Stimulated activated CD8-positive, alpha-beta memory T cell treated with anti-CD3 and anti-CD28 coated beads, Interleukin-4, amount 100 ng/mL, for 48 hours (primary cell): ENCODE measurements at places on chromosomes 12 and 14.

DNA sequence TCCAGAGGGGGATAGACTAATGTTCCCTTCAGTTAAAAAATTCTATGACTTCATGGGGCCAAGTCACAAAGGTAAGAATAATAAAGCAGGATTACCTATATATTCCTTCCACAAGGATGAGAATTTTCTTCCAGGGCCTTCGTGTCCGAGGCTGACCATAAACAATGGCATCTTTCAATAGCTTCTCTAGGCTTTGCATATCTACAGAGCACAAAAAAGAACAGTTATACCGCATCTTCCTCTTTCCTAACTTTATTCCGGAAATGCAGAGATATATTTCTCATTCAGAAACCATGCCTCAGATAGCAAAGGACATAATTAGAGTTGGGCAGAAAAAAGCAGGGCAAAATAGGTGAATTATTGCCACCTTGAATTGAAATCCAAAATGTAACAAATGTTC is 58.3 kb upstream of the ISM2 start:
- DNase-seq = no peak

- no peak for DNase-seq
These were observed 214.4 kb upstream of the DIO2 start for GRCh38 chr14:80425686-80426085.

GRCh38 chr12:105995961-105996431 is 142.8 kb downstream of the NUAK1 start:
- no peak for DNase-seq

- DNase-seq = peak; percentile 47
These were observed 25.7 kb upstream of the TC2N start for GRCh38 chr14:91893007-91893406.

DNA sequence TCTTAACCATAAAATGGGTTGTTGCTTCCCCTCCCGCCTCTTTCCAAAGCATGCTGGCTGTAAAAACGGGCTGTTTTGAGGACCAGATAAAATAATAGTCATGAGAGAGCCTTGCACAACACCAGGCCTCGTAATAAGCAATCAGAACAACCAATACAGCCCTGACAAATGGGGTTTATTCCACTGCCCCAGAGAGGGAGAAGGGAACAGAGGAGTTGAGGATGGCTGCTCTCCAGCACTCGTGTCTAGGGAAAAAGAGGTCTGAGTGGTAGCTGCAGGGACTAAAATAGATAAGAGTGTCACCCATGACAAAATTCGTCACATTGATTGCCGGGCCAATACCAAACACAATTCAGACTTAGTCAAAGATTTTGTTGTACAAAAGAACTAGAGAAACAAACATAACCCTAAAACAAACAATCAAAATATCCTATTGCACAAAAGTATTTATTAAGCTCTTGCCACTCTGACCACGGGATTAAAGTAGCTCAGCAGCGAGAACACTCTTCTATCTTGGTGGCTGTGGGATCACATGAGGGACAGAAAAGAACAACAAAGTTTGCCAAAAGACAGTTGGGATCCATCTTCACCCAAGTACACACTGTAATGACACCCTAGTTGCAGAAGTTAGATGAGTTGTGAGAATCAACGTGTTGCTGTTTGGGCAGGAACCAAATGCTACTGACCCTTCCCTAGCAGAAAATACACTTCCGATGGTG is 188.0 kb downstream of the FOXN3 start:
- DNase-seq = no peak

DNA sequence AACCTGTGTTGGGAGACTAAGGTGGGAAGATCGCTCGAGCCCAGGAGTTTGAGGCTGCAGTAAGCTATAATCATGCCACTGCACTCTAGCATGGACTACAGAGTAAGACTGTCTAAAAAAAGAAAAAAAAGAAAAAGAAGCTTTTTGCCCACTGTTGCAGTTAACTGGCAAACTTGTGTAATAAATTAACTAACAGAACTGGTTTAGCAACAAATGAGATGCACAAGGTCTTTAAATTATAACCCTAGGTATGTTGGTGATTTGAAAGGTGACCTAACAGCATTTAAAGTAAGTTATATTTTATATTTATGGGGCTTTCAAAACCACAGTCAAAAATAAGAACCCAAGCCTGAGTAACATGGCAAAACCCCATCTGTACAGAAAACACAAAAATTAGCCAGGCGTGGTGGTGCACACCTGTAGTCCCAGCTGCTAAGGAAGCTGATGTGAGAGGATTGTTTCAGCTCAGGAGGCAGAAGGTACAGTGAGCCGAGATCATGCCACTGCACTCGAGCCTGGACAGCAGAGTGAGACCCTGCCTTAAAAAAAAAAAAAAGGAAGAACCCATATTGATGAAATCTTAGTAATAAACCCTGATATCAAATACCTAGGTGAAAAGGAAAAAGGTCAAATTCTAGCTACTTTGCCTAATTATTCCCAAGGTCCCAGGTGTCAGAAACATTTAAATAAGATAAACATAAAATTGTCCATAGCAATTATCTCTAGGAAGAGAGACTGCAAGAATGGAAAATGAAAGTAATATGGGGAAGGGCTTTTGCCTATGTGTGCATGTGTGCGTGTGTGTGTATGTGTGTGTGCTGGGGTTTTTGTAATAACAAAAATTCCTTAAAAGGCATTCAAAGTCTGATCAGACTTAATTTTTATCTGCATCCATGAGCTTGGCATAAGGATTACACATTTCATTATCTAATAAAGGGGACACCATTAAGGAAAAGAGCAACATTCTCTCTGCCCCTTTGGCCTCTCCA is 15.4 kb downstream of the SYNE2 start:
- DNase-seq = peak; percentile 27

DNA sequence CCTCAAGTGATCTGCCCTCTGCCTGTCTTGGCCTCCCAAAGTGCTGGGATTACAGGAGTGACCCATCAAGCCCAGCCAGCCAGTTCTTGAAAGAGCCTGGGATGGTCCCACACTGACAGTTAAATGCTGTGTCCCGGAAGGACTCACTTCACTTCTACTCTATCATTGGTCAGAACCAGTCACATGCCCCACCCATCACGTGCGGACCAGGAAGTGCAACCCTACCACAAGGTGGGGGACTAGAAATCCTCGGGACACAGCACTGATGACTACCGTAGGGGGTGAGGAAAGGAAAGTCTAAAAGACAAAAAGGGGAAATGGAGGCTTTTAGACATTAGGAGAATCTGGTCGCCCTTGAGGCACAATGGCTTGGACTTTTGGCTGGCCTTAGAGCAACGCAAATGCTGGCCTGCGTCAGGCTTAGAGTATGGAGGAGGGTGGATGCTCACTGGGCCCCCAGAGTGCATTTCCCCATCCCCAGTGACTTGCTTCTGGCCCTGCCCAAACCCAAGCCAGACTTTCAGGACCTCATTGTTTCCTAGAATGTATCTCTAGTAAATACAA is 207.7 kb downstream of the TTC8 start:
- DNase-seq = no peak
